GM12892 (cell line): ENCODE measurements at places on chromosomes 7 and 10.

DNA sequence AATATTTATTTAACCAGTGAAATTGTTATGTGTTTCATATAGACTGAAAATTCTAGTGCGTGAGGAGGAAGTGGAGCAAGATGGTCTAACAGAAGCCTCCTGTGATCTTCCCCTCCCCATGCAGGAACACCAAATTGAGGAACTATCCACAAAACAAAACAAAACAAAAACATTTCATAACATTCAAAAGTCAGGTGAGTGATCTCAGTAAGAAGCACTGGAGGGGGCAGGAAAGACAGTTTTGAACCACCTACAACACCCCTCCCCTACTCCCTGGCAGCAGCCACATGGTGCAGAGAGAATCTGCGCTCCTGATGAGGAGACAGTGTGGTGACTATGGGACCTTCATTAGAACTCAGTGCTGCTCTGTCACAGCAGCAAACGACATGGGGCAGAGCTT lies 221.9 kb upstream of the SEMA3C start:
- no peak for DNase-seq

GRCh38 chr10:75972491-75973276 lies 541.3 kb downstream of the LRMDA start:
- no peak for DNase-seq

DNA sequence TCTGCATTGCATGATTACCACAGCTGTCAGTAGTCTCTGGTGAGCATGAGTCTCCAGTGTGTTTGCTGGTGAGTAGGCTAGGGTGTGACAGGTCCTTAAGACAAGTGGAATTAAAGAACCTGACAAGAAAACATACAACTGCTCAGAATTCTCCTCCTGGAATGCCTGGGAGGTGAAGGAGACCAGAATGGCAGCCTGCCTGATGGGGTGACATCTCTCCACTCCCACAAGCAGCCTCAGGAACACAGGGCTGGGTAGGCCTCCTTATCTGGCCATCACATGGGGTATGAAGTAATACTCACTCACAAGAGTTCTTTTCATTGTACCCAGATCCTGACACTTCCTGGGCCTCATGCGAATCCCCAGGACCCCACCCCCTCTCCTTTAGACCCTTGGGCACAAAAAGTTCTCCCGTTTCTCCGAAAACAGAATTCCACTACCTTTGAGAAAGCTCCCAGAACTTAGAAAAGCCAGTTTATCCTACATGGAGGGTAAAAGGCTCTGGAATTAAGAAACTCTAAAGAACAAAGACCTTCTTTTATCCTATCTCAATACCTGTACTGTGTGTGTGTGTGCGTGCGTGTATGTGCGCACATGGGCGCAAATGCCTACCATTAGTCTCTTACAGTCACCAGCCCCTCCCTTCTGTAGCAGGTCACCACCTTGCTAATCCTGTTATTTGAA lies 33.4 kb upstream of the C1GALT1 start:
- DNase-seq = no peak

GRCh38 chr10:13684252-13684791 lies 97.6 kb downstream of the PRPF18 start:
- DNase-seq = no peak
